ENCODE measurements at places on chromosomes 13 and 19.

DNA sequence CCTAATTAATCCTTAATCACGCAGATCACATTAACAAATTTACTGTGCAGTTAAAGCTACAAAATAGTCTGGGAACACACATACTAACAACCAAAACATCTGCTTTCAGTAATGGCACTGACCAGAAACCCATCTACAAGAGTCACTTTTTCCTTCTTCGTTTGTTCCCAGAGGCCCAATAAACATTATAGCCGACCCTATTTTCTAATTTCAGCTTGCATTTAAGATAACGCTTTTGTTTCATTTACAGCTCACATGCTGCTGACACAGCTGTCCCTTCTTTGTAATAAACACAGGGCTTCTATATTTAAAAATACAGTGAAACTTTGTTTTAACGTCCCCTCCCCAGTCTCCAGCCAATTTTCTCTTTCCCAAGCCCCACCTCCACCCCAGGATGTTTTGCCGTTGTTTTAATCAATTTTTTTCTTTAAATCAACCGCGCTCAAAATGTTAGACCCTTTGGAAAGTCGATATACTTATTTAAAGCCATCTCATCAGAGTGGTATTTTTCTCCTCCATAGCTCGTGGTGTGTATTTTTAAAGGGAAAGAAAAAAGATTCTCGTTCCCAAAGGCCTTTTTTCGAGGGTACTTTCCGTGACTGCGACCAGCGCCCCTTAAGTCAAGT, 1.7 kb upstream of the WBP4 start:
- DNase-seq = no peak

DNA sequence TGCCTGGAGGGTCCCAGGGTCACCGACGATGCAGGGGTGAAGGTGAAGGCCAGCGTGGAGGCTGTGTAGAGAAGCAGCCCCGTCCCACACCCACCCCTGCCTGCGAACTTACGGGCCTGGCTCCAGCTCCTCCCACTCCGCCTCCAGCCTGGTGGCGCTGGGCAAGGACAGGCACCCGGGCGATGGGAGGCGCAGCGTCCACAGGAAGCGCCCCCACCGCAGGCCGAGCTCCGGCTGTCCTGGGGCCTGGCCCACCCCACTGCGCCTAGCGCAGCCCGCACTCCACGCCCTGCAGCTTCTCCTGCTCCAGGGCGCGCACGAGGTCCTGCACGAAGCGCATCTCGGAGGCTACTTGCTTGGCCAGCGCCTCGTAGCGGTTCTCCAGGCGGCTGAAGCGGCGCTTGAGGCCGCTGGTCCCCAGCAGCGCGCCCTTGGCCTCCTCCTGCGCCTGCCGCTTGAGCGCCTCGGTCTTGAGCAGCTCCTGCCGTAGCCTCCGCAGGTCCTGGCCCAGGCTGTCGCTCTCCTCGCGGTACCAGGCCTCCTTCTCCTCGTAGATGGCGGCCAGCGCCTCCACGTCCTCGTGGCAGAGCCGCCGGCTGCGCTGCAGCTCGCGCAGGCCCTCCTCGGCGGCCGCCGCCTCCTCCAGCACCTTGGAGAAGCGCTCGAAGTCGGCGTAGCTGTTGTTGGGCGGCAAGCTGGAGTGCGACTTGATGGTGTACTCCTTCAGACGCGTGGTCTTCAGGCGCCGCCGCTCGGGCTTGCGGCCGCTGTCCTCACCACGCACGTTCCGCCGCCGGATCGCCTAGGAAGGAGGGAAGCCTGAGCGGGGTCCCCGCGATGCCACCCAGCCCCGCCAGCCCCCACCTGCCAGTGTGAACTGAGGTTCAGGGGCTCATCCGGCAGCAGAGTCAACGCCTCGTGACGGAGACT, 11.8 kb downstream of the DAPK3 start:
- no peak for DNase-seq

DNA sequence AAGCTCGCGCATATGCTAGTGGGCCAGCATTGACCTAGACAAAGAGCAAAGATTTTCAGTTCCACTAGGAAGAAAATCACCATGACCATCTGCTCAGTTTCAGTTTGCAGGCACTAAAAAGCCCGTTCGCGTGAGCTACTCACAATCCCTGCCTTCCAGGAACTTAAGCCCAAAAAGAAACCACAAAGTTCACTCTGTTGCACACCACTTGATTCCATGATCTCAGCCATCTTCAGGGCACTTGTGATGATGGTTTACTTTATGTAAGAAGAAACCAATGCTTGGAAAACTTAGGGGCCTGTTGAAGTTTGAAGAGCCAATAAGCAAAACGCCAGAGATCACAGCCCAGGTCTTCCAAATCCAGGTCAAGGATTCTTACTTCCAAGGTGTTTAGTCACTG, 45.0 kb upstream of the SLC15A1 start:
- peak; percentile 36 for DNase-seq

DNA sequence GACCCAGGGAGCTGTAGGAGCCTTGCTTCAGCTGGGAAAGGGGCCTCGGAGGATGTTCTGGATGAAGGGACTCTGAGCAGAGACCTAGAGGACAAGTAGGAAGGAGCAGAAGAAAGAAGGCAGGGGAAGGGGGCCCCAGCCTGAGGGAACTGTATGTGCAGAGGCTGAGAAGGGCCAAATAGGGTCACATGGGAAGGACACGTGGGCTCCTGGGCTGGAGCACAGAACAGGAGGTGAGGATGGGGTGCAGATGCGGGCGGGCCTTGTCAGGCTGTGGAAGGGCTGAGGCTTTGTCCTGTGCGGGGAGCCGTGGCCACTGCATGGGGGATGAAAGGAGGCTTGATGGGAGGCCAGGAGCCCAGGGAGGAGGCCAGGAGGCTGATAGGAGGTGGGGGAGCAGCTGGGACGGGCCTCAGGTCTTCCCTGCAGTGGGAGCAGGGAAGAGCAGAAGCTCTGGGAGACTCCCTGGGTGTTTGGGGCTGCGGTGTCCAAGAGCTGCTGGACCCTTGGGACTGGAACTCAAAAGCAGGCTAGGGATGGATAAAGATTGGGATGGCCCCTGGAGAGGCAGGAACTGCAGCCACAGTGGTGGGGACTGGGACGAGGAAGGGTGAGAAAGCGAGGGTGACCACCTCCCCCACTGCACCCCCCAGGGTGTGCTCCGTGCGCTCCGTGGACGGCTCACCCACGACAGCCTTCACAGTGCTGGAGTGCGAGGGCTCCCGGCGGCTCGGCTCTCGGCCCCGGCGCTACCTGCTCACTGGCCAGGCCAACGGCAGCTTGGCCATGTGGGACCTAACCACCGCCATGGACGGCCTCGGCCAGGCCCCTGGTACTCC, 11.4 kb upstream of the LTBP4 start:
- no peak for DNase-seq

- no peak for DNase-seq
These were observed 3.8 kb downstream of the GPC6 start for GRCh38 chr13:93230261-93230855.

GRCh38 chr13:73696271-73696670, 437.9 kb downstream of the KLF12 start:
- no peak for DNase-seq

DNA sequence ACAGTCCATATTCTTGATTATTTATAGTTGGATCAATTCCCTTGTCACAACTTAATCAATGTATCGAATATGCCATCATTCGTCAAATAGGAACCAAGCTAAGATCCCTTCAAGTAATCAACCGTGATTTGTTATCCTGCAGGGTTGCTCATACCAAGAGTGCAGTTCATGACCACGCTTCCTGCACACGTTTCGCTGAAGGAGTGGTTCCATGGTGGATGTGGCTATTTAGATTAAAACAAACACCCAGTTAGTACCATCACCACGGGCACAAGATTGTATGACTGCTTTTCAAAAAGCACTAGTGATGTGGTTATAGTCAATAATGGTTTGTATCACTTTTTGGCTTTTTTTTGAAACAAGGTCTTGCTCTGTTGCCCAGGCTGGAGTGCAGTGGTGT, 41.1 kb upstream of the CCNE1 start:
- no peak for DNase-seq

DNA sequence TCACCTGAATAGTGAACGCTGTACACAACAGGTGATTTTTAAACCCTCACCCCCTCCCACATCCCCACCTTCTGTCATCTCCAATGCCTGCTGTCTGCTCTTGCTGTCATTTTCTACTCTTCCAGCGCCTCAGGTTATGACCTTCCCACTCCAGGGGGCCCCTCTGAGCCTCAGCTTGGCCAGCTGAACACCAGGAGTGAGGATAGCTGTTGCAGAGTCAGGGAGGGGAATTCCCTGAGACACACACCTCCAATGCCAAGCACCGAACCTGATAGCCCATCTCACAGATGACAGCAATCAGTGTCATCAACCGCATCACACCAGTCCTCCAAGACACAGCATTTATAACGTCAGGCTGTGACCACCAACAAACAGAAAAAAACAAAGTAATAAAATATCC, 193.5 kb downstream of the ZNF536 start:
- DNase-seq = no peak

DNA sequence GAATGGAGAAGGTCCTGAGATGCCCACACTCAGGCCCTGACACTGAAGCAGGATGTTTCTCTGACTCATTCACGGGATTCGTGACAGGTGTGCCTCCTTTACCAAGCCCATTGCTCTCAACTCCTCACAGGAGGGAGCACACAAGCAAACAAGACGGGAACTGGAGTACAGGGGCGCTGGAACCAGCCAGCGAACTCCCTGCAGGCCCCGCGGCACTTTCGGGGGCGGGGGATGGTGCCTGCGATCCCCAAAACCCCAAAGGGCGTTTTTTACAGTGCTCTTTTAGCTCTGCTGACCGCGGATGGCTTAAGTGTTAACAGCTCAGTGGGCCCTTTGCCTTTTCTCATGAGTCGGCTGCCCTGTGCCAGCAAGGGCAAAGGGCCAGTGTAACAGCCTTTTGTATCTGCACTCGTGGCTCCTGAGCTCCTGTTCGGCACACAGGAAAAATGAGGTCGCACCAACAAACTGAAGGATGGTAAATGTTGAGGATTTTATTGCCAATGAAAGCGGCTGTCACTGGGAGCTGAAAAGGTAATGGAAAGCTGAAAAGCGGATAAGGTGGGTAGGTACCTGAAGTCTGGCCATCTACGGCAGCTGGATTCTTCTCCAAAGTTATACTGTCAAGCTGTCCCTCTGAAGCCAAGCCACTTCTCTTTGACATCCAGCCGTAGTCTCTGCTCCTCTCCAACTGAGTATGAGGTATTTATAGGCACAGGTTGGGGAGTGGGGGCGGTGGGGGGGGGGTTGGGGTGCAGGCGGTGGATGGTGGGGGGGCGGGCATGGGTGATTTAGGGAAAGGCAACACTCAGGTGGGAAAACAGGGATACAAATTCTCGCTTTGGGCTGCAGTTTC, 65.0 kb upstream of the TRPC4 start:
- no peak for DNase-seq

DNA sequence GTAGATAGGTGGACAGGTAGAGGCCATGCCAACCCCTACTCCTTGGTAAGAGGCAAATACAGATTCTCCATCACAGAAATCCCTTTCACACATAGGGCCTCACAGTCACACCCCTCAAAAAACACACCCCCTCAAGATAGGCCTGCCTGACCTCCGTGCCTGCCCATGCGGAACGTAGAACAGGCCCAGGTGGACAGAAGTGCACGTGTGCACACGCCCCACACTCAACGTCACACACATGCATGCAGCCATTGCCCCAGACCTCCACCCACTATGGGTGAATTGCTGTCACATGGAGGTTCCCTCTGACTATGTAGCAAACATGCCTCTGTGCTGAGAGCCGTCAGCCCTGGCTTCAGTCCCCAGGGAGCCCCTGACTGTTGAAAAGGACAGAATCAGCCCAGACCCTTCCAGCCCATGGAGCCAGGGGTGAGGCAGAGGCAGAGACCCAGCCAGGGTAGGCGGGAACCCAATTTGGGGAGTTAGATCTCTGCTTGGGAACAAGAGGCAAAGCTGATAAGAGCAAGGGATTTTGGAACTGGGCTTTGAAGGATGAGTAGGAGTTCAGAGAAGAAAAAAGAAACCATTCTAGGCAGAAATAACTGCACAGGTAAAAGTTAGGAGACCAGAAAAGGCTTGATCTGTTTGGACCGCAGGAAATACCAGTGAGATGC, 3.1 kb downstream of the ANKRD24 start:
- no peak for DNase-seq

GRCh38 chr13:111415246-111415645, 94.8 kb downstream of the TEX29 start:
- DNase-seq = no peak

- DNase-seq = no peak
These were observed 1423.8 kb upstream of the MIR17HG start for GRCh38 chr13:89923736-89924135.

GRCh38 chr13:64867856-64868255, 2362.3 kb downstream of the PCDH9 start:
- no peak for DNase-seq

- DNase-seq = peak; percentile 20
These were observed 181.3 kb downstream of the KDM4B start for GRCh38 chr19:5149932-5150901.

DNA sequence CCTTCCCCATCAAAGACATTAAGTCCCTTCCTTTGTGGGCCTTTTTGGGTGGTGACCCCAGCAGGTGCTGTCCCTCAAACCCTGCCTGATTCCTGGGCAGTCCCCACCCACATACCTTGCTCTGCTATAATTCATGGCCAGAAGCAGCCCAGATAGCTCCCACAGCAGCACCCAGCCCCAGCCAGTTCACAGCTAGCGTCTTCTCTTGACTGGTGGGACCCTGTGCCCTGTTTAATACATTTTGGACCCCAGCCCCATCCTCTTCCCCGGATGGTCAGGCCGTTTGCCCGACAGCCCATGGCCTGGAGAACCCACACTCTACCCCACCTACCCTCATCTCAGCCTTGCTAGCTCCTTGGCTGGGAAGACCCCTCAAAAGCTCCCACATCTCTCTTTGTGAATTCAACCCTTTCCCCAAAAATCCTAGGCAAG, 2.1 kb downstream of the CCDC106 start:
- no peak for DNase-seq

DNA sequence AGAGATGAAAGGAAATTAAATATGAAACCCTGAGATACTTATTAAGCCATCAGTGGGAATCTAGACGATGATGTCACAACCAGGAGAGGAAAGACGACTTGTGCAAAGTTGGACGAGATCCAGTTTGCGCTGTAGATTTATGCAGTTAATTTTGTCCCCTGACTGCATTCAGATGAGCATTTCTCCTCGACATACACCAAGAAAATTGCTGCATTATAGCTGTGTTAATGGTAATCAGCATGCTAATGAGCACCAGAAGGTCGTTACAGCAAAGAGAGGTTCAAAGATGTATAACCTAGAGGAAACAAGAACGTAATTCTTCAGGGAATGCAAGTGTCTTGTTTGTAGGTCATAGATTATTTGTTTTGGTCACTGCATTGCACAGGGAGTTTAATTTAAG, 371.7 kb downstream of the RBM26 start:
- DNase-seq = no peak

GRCh38 chr19:2629491-2630351, 72.8 kb downstream of the GNG7 start:
- no peak for DNase-seq

- DNase-seq = no peak
These were observed 5.8 kb downstream of the HSPBP1 start for GRCh38 chr19:55273978-55274707.

DNA sequence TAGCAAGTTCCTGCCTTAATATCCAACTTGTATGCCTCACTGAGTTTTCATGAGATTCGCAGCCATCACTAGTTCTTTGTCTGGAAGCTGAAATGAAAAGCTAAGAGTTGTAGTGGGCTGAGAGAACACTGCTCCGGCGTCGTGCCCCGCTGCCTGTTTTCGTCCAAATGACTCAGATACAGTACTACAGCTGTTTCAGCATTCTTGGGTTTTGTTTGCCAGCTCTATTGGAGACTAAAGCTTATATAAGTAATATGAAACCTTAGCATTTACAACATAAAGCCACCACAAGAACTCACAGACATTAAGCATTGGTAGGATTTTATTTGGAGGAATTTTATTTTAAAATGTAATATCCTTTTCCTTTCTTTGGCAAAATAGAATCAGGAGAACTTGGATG, 299.7 kb downstream of the DLEU7 start:
- peak; percentile 6 for DNase-seq

GRCh38 chr19:49713236-49713845, 22.4 kb downstream of the CPT1C start:
- no peak for DNase-seq

Data from NCI-H524 (cell line).